ENCODE measurements at places on chromosomes 5 and 9.

- H3K27ac ChIP-seq: no peak overlapping the region
- no peaks in the 10 kb centered on the region for H3K27me3 ChIP-seq
- H3K4me3 ChIP-seq: peak overlapping the region; percentile 49
- H3K4me1 ChIP-seq: peaks cover 7% of the 10 kb centered on the region
- no peak for DNase-seq
- no peaks in the 10 kb centered on the region for H3K36me3 ChIP-seq
Observed at GRCh38 chr5:148829248-148829594, 2.8 kb downstream of the ADRB2 start.

GRCh38 chr9:88075966-88076285 is 62.3 kb downstream of the SPATA31C2 start:
- peaks cover 13% of the 10 kb centered on the region for H3K4me1 ChIP-seq
- H3K27me3 ChIP-seq: peaks cover 31% of the 10 kb centered on the region
- DNase-seq: no peak
- no peak overlapping the region for H3K27ac ChIP-seq

GRCh38 chr5:54793468-54794134 is 191.8 kb downstream of the ESM1 start:
- DNase-seq: peak; percentile 15
- H3K27ac ChIP-seq: no peak overlapping the region
- H3K4me1 ChIP-seq: no peaks in the 10 kb centered on the region
- no peaks in the 10 kb centered on the region for H3K27me3 ChIP-seq
- H3K36me3 ChIP-seq: no peaks in the 10 kb centered on the region

- DNase-seq: no peak
- peaks cover 4% of the 10 kb centered on the region for H3K4me1 ChIP-seq
- no peak overlapping the region for H3K4me3 ChIP-seq
- no peak overlapping the region for H3K27ac ChIP-seq
Observed at GRCh38 chr5:172046593-172046992, 40.2 kb upstream of the FBXW11 start.

DNA sequence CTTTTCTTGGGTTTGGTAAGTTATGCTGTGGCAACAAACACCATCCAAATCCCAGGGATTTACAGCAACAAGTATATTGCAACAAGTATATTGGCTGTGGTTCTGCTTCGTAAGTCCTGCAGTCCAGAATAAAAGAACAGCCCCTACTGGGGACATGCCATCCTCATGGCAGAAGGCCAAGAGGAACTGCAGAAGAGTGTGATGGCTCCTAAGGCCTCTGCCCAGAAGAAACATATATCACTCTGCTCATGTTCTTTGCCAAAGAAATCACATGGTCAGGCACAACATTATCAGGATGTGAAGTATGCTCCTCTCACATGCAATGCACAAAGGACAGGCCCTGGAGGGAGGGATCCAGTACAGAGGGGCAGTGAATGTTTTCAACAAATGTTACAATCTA is 159.6 kb upstream of the TAS2R1 start:
- no peaks in the 10 kb centered on the region for H3K36me3 ChIP-seq
- no peak for DNase-seq
- H3K27me3 ChIP-seq: peaks cover 5% of the 10 kb centered on the region

DNA sequence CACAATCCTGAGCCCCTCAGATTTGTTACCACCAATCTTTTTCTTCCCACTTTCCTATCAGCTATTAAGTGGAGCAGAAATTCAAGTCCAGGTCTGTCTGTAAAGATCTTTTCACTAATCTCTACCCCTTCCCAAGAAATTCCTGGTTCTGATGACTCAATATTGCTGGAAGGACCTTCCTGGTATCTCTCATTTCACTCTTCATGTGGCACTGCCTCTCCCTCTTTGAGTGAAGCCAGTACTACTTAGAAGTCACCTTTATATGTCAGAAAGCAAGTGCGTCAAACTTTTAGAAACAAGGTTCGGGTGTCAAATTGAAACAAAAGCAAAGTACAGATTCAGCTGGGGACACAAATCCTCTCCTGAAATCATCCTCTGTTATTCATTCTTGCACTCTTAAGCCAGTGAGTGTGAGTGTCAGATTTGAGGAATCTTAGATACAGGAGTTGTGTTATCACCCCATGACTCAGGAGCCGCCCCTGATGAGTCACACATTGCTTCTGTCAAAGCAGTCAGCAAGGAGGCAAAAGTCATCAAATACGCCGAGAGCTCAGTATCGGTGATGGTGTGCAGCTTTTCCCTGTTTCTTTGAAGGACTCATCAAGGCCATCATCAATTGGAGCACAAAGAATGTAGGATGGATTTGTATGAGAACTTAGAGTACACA is 313.0 kb downstream of the CETN3 start:
- no peaks in the 10 kb centered on the region for H3K36me3 ChIP-seq
- H3K27me3 ChIP-seq: no peaks in the 10 kb centered on the region
- peak; percentile 79 for DNase-seq
- H3K27ac ChIP-seq: peak overlapping the region; percentile 28
- no peaks in the 10 kb centered on the region for H3K4me1 ChIP-seq
- no peak overlapping the region for H3K4me3 ChIP-seq

DNA sequence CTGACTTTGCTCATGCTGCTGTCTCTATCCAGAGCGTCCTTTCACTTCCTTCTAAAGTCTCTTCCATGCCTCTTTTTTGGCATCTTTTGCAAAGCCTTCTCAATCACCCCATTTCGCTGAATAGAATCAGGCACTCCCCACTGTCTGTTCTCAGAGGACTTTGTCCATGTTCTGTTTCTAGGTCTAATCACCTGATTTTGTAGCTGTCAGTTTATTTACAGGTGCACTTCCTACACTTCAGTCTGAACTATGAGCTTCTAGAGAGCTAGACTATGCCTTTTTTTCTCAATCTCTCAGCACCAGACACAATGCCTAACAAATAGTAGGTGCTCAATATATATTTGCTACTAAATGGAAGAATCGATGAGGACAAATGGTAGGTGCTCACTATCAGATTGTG is 29.9 kb downstream of the TLR4 start:
- H3K4me1 ChIP-seq: peaks cover 2% of the 10 kb centered on the region
- DNase-seq: no peak
- H3K36me3 ChIP-seq: no peaks in the 10 kb centered on the region

GRCh38 chr5:103232393-103232999 is 26.1 kb upstream of the MACIR start:
- H3K27me3 ChIP-seq: no peaks in the 10 kb centered on the region
- DNase-seq: peak; percentile 57
- H3K4me1 ChIP-seq: peaks cover 2% of the 10 kb centered on the region
- H3K27ac ChIP-seq: no peak overlapping the region

DNA sequence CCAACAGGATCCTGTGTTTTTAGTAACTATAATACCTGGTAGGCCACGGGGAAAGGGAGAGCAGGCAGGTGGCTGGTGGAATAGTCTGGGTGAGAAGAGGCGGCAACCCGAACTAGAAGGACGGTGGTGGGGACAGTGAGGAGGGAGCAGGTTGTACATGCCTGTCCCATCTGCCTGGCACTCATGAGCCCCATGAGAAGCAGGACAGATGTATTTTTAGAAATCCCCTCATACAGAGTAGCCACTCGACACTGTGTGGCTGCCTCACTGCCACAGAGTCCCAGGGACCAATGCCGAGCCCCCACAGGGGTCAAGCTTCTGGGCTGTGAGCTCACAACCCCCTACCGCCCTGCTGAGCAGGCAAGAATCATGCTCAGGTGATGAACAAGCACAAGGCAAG is 136.6 kb downstream of the SEC61B start:
- peaks cover 41% of the 10 kb centered on the region for H3K27me3 ChIP-seq
- no peak overlapping the region for H3K4me3 ChIP-seq
- DNase-seq: no peak
- no peaks in the 10 kb centered on the region for H3K36me3 ChIP-seq
- H3K27ac ChIP-seq: no peak overlapping the region
- H3K4me1 ChIP-seq: no peaks in the 10 kb centered on the region

DNA sequence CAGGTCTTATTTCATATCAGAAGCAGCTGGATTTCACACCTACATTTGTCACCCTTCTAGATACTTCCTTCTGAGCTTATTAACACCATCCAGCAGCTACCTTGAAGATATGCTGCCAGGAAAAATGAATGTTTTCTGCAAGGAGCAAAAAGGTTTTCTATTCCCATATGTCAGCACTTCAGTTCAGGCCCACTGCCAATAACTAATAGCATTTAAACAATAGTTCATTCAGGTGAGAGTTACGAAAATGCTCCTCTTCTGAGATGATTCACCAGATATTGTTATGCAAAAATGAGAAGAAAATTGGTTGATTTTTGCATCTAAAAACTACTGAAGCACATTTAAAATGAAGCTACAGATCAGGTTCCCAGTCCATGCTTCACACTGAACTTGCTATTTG is 56.4 kb upstream of the ISL1 start:
- no peaks in the 10 kb centered on the region for H3K4me1 ChIP-seq
- no peak overlapping the region for H3K27ac ChIP-seq
- H3K27me3 ChIP-seq: no peaks in the 10 kb centered on the region
- no peak for DNase-seq
- H3K36me3 ChIP-seq: no peaks in the 10 kb centered on the region

DNA sequence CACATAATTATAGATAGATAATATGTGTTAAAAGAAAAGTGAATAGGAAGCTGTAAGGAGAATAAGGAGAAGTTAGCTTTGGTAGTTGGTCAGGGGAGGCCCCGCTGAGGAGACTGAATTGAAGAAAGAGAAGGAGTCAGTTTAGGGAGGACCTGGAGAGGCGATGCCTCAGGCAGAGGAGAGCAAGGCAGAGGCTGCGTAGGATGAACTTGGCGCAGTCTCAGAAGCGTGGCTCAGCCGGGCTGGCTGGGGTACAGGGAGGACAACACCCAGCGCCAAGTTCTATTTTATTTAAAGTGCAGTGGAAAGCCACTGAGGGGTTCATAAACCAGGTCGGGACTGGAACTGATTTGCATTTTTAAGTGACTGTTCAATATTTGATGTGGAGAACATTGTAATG is 68.5 kb downstream of the PTCD2 start:
- H3K4me1 ChIP-seq: peaks cover 4% of the 10 kb centered on the region
- no peaks in the 10 kb centered on the region for H3K36me3 ChIP-seq
- H3K27ac ChIP-seq: peak overlapping the region; percentile 74
- no peaks in the 10 kb centered on the region for H3K27me3 ChIP-seq
- DNase-seq: no peak

- peak overlapping the region; percentile 12 for H3K4me3 ChIP-seq
- peaks cover 1% of the 10 kb centered on the region for H3K4me1 ChIP-seq
- peak; percentile 6 for DNase-seq
- no peaks in the 10 kb centered on the region for H3K27me3 ChIP-seq
Observed at GRCh38 chr5:60333005-60333571, 366.9 kb downstream of the DEPDC1B start.

DNA sequence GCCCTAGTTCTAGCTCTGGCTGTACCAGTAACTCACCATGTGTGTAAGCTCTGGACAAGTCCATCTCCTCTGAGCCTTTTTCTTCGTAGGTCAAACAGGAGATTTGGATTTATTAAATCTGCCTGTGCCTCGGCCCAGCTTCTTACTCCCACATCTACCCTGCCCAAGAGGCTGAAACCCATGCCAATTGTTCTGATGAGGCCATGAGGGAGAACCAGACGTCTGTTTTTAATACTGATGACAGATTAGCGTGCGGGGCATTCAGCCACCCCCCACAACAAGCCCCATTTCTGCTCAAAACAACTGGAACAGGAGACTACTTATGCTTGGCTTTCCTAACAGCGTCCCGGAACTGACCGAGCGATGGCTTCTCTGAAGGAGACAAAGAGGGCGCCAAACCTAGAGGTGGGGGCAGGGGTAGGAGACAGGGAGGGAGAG is 81.2 kb upstream of the TRIM32 start:
- no peaks in the 10 kb centered on the region for H3K27me3 ChIP-seq
- H3K27ac ChIP-seq: no peak overlapping the region
- peaks cover 5% of the 10 kb centered on the region for H3K36me3 ChIP-seq
- no peak for DNase-seq

GRCh38 chr9:91697201-91697600 is 252.8 kb downstream of the ROR2 start:
- H3K36me3 ChIP-seq: no peaks in the 10 kb centered on the region
- no peak overlapping the region for H3K27ac ChIP-seq
- no peaks in the 10 kb centered on the region for H3K27me3 ChIP-seq
- H3K4me1 ChIP-seq: peaks cover 7% of the 10 kb centered on the region
- DNase-seq: no peak
- H3K4me3 ChIP-seq: no peak overlapping the region

GRCh38 chr5:88787856-88788255 is 95.1 kb downstream of the MEF2C start:
- no peaks in the 10 kb centered on the region for H3K4me1 ChIP-seq
- DNase-seq: no peak
- H3K36me3 ChIP-seq: no peaks in the 10 kb centered on the region
- no peak overlapping the region for H3K4me3 ChIP-seq

GRCh38 chr9:8448226-8448625 is 648.6 kb upstream of the DMAC1 start:
- H3K27me3 ChIP-seq: no peaks in the 10 kb centered on the region
- no peak overlapping the region for H3K27ac ChIP-seq
- no peak overlapping the region for H3K4me3 ChIP-seq
- no peaks in the 10 kb centered on the region for H3K4me1 ChIP-seq
- no peaks in the 10 kb centered on the region for H3K36me3 ChIP-seq
- no peak for DNase-seq

DNA sequence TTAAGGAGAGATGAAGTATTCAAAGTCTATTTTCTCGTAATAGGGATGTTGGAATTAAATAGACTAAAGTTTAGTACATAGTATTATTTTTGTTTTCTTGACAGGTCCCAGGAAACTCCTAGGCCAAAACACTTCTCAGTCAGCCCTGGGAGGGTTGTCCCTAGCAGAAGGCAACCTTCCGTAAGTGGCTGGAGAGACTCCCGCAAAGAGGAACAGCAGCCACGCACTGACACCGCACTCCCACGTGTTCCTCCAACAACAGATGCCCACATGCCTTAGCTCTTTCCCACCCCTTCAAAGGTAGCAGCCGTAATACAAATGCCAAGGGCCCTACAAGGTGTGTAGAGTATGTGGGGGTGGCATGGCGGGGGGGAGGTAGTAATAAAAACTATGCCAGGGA is 28.4 kb downstream of the PCDHGC5 start:
- H3K4me1 ChIP-seq: peaks cover 35% of the 10 kb centered on the region
- no peak overlapping the region for H3K27ac ChIP-seq
- H3K4me3 ChIP-seq: no peak overlapping the region
- DNase-seq: no peak
- peaks cover 42% of the 10 kb centered on the region for H3K36me3 ChIP-seq

DNA sequence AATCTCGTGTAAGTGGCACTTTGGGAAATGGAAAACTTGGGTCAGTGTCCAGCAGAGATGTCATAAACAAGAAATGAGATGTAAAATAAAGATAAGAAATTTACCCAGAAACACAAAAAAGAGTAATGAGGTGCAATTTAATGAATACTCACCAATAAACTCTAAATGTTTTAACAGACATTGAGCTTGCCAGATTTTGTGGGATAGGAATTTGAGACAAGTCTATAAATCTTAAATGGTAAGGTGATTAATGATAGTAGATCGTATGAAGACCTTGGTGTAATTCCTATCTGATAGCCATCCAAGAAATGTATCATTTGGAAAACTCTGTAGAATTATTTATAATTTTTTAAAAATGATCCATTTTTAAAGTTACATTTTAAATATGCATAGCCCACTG is 682.4 kb downstream of the MAT2B start:
- no peak for DNase-seq
- no peaks in the 10 kb centered on the region for H3K27me3 ChIP-seq
- no peaks in the 10 kb centered on the region for H3K36me3 ChIP-seq

- no peak within 1 kb of the TSS for H3K4me3 ChIP-seq
- peak; percentile 95 for DNase-seq
- H3K4me1 ChIP-seq: no peaks in the 10 kb centered on the region
- H3K27ac ChIP-seq: no peak within 1 kb of the TSS
Observed at GRCh38 chr5:62578540-62578939, at the start of gene LRRC70. Gene LRRC70, plus strand, starts transcription at chr5:62578819. Its CDS starts 620 bp downstream, at chr5:62579439.

GRCh38 chr5:134447815-134448520 is 36.3 kb upstream of the CDKN2AIPNL start:
- no peak overlapping the region for H3K27ac ChIP-seq
- DNase-seq: no peak
- no peak overlapping the region for H3K4me3 ChIP-seq
